Mucosa of gallbladder (tissue), 1 donor: ENCODE measurements at places on chromosomes 5 and 9. TPM values are rescaled to one million over a fixed set of nuclear protein-coding genes. Genes with fewer than 3 reads are reported as not detected.

The EIF4E1B gene
- total RNA-seq, result not detected

GRCh38 chr9:121302786-121303185, 34.8 kb downstream of the GSN start:
- DNase-seq, result no peak

DNA sequence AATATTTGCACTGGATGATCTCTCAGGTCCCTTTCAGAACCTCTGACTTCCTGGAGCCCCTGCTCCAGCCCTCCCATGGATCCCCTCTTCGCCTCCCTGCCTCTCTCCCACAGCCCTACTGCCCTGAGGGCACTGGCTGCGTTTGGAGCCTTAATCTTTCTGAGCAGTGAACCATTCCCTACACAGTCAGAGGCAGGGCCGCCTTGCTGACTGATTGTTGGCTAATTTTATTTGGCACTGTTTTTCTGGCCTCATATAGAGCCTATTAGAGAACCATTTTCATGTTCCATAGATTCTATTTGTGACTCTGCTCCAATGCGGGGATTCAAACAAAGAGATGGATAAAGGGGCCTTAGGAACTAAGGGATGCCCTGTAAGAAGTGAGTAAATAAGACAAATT, 91.1 kb downstream of the BRINP1 start:
- DNase-seq, result no peak

DNA sequence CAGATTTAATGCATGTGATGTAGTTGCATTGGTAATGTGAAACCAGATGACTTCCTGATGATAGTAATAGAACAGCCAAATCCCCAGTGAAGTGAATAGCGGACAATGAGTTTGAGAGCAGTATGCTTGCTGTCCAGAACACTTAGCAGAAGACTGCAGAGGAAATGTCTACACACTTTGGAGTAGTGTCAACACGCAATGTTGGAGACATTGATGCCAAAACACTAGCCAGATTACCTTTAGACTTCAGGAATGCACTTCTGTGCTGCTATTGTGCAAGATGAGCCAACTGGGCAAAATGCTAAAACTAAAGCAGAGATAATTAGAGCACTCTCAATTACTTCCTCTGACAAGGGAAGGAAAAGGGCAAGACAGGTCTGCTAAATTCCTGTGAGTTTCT, 176.7 kb downstream of the PRDM9 start:
- no peak for DNase-seq

The NRARP gene
- 124 TPM for total RNA-seq
